ENCODE measurements at places on chromosomes 3 and 15. TPM values are rescaled to one million over a fixed set of nuclear protein-coding genes. Genes with fewer than 3 reads are reported as not detected.

GRCh38 chr3:122271246-122271898, 53.7 kb upstream of the CSTA start:
- no peak for DNase-seq

DNA sequence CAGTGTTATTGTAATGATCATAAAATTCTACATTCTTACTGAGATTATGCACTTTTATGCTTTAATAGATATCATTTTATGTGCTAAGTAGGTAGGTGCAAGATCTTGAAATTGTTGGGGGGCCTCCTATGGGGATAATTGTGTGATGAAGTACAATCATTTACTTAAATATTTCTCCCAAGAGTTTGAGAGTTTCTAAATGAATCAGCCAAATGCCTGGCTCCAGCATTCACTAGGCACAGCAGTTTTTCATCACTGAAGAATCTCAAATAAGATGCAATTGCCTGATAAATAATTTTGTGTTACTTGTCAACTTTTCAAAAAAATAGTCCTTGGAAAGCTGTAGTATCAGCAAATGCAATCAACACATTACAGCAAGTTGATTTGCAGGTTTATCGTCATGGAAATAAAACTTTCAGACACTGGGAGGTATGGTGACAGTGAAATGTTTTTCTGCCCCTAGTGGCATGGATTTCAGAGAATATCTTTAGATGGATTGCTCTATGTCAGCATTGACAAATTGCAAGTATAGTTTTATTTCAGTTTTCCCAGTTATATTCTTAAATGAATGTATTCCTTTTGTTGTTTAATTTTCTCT, 167.1 kb downstream of the NEK11 start:
- DNase-seq = no peak

- DNase-seq = no peak
Observed at GRCh38 chr15:87549296-87549695, 707.2 kb downstream of the NTRK3 start.

DNA sequence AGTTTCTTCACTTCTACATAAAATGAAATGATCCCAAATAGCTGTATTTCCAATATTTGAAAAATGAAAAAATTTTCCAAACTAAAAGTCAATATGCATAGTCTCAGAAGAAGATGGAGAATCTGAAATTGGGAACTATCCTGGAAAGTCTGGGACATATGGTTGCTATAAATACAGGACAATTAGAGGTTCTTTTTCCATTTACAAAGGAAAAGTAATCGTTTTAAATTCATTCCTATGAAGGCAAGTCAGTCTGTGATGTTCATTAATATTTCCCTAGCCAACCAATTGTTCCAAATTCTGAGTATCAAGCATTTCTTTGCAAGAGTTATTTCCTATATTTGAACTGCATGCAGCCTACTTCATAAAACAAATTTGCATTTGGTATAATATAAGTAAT, 102.2 kb downstream of the NEDD4 start:
- no peak for DNase-seq

PLD1 gene
- 12.8 TPM for total RNA-seq

DNA sequence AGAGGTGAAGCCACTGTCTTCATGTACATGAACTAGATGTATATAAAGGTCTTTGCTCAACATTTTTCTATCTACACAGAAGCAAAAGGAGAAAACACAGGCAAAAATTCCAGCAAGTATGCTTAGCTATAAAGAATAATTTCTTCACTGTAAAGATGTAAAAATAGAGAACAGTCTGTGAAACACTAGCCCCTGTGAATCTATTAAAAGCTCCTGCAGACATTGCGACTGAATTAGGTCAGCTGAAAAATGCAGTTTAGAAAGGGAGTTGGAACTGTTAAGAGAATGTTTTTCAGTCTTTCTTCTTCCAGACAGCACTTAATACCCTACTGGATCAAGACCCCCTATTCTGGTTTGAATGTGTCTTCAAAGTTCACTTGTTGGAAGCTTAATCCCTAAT, 291.5 kb downstream of the KBTBD8 start:
- no peak for DNase-seq

DNA sequence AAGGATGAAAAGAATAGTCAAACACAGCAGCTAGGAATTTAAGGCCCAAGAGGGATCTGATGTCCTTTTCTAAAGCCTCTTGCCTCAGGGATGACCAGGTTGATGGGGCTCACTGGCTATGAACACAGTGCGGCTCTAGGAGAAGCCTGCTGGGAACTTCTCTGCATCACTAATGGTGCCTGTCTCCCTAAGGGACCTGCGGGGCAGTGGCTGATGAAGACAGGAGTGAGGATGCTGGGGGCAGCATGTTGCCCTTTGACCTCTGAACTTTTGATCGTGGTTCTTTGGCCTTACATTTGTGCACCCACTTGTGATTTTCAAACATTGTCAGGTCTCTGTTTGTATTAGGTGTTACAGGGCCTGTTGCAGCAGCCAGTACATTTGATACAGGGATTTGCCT, 64.9 kb upstream of the KLHL25 start:
- DNase-seq = no peak

GRCh38 chr3:86658876-86659275, 332.1 kb downstream of the VGLL3 start:
- DNase-seq = no peak

CD86 gene
- total RNA-seq = 0.68 TPM

GRCh38 chr3:123584284-123584987, 417 bp downstream of the HACD2 start:
- peak; percentile 66 for DNase-seq

- no peak for DNase-seq
Observed at GRCh38 chr3:35643495-35643894, 4.2 kb downstream of the ARPP21 start.

DNA sequence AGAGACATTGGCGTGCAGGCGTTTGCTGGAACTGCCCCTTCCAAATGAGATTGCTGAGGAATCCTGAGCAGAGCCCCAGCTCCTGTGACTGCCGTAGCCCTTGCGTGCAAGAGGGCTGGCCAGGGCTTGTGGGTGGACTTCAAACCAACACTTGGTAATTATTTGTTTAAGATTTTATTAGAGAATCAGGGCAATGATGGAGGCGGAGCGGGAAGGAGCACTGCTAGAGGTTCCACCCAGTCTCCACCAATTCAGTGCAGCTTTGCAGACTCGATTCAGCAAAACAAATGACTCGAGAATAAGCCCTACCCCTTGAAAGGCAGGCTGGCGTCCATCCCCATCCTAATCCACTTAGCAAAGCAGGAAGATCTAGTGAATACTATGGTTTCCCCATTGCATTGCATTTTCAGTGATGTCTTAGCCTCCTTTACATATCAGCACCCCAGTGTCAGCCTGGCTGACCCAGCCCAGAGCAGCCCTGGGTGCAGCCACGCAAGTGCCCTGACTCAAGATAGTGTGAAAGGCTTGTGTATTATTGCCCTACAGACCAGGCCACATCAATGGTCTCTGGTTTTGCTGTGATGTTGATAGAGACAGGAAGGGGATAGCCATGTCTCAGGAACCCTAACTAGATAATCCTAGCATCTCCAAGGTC, 26.0 kb downstream of the GLDN start:
- peak; percentile 18 for DNase-seq

DNA sequence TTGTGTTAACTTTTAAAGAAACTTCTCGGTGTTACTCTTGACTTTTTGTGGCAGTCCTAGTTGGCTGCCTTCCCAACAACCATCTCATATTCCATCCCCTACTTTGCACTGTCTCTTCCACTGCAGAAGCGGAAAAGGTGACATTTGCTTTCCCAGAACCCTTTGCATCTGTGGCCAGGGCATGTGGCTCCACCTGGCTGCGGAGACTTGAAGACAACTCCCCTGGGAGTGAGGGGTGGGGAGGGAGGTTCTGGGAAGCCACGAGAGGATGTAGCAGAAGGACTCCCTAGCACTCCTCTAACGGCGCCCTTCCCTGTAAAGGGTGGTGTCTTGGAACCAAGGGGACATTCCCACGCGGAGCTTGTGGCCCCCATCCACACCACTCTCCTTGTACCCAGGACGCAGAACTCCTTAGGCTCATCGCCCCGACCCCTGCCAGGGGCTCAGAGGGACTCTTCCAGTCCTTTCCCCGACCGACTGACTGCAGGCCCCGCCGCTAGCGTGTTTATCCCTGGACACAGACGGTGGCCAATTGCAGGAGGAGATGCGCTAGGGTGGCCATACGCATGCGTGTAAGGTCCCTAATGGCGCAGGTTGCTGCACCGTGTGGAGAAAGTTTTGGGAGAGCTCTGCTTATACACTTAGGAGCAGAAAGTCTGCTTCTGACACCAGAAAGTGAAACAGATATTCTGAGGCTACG, 33.2 kb upstream of the SECISBP2L start:
- no peak for DNase-seq

DNA sequence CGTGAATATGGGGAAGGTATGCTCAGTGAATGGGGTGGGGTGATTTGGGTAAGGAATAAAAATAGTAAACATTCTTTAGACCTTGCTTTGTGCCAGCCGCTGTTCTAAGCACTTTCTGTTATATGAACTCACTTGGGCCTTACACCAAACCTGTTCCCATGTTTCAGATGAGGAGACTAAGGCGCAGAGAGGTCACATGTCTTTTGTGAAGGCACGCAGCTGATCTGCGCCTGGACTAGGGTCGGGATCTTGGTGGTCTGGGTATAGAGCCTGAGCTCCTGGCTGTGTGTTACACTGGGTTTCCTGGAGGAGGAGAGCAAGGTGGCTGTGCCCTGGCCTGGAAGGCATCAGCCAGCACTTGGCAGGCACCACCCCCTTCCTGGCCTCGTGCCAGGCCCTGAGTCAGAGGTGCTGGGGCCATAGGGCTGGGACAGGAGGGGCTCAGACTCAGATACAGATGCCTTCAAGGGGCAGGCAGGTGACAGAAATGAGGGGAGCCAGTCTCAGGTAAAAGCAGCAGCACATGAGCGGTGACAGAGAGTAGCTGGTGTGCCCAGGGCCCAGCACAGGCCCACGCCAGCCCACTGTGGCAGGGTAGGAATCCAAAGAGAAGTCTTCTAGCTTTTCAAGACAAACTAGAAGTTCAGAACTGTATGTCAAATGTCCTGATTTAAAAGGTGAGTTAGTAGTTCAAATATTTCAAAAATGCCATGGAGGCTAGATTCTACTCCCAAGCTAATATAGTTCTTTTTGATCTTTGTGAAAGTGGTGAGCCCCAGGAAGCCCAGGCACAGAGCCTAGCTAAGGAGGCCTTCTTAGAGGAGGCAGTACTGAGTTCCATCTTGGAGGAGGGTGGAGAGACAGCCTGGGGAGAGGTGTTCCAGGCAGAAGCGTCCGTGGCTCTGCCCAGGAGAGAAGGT, 83.1 kb downstream of the DNAJB8 start:
- peak; percentile 63 for DNase-seq

DNA sequence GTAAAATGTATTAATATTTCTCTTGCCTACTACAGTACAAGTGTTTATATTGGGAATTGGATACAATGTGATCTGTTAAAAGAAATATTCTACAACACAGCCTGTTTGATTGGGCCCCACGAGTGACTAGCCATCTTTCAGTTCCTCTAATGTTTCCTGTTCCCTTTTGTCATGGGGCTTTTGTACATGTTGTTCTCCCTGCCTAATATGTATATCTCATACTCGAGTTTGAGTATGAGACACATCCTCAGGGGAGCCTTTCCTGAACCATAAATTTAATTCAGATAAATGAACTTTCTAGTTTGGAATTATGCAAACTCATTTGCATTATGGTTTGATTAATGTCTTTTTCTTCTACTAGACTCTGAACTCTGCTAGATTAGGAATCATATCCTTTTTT, 65.5 kb downstream of the MEF2A start:
- DNase-seq = no peak

GRCh38 chr15:40310001-40310959, 2.5 kb upstream of the PLCB2 start:
- peak; percentile 22 for DNase-seq

Measured in prostate gland (tissue), 2 donors.